ENCODE measurements at places on chromosomes 12 and 14.

DNA sequence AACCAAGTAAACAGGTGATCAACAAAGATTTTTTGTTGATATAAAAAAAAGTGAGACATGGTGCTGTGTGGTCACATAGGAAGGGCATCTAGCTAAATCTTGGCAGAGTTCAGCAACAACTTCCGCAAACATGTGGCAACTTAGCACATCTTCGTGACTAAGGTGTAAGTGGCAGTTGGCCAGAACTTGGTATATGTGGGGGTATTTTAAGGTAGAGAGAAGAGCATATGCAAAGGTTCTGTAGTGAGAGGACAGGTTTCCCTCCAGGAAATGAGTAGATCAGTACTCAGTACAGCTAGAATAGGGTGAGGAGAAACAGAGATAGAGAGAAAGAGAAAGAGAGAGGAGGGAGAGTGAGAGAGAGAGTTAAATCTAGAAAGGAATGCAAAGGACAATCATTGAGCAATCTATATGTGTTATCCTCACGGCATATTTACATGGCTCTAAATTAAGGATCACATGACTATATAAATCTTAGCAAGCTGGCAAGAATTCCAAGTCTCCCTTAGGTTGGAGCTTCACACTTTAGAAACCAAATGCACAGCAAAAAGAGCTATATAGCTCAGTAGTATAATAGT, 227.7 kb upstream of the HMGA2 start:
- no peak for DNase-seq

DNA sequence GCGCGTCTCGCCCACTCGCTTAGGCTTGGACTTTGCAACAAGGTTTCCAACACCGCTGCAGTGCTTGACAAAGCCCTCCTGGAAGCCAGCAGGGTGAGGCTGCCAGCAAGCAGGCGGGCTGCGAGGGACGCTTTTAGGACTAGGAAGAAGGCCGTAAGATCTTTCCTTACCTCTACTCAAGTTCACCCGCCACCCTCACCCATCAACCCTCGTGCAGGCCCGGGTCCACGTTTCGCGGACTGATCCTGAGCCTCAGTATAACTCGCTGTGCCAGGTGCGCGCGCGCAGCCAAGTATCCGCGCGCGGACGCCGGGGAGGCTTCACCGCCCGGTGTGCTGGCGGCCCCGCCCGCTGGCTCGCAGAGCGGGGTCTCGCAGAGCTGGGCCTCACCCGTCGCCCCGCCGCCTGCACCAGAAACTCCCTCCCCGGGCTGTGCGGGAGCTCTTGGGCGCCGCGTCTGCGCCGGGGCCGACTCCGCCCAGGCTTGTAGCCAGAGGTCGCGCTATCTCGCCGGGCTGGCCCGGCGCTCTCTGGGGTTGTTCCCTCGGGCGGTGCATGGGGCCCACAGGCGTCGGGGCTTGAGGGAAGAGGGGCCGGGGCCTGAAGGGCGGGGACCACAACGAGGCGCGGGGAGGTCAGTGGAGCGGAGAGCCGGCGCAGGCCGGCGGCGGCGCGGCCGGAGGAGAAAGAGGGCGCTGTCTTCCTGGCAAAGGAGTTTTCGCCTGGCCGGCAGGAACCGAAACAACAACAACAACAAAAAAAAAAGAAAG, 7.6 kb upstream of the SIX1 start:
- peak; percentile 64 for DNase-seq

GRCh38 chr12:27964123-27964522, 8.4 kb downstream of the PTHLH start:
- no peak for DNase-seq

DNA sequence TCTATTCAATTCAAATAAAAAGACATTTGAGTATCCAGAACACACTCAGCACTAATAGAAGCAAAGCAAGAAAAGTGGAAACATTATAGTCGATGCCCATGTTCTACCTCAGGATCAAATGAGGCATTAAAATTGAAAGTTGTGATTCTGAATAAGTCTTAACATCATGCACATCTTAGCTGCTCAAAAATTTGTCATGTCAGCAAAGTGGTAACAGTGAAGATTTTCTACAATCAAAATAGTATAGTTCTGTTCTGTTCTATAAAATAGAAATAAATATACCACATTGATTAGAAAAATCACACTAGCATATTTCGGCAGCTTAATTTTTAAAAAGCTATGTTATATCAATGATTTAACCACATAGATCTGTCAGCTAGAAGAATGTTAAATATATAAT, 74.7 kb downstream of the ERGIC2 start:
- DNase-seq = no peak

GRCh38 chr14:81330619-81331122, 69.5 kb downstream of the STON2 start:
- DNase-seq = no peak

GRCh38 chr14:78697341-78697740, 527.2 kb downstream of the NRXN3 start:
- no peak for DNase-seq

DNA sequence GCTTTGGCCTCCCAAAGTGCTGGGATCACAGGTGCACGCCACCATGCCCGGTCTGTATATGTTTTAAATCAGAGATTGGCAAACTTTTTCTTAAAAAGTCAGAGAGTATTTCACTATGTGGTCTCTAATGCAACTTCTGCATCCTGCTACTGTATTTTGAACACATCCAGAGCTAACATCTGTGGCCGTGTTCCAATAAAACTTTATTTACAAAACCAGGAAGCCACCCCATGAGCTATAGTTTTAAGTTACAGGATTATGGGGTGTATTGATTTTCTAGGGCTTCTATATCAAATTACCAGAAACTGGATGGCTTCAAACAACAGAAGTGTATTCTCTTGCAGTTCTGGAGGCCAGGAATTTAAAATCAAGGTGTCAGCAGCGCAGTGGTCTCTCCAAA, 5.3 kb upstream of the RBM19 start:
- DNase-seq = no peak

DNA sequence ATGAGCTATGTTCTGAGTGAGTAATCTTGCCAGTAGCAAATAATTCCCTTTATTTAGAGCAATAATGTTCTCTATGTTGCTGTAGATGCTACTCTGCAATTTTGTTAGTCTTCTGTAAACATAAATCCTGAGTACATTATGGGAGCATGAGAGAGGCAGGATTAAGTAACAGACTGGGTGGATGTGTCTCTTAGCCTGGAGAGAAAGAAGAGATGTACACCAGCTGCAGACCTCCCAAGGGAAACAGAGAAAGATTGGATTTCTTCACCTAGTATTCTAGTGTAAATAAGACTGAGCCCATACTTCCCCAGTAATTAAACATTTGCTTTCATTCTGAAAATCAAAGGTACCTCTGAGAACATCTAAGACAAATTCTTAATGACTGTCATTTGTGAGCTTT, 564.0 kb downstream of the TRHDE start:
- DNase-seq = no peak

- DNase-seq = peak; percentile 85
These were observed 3.1 kb downstream of the FAM222A start for GRCh38 chr12:109716512-109717389.

GRCh38 chr12:113278141-113278540, 56.8 kb downstream of the SLC8B1 start:
- DNase-seq = no peak

DNA sequence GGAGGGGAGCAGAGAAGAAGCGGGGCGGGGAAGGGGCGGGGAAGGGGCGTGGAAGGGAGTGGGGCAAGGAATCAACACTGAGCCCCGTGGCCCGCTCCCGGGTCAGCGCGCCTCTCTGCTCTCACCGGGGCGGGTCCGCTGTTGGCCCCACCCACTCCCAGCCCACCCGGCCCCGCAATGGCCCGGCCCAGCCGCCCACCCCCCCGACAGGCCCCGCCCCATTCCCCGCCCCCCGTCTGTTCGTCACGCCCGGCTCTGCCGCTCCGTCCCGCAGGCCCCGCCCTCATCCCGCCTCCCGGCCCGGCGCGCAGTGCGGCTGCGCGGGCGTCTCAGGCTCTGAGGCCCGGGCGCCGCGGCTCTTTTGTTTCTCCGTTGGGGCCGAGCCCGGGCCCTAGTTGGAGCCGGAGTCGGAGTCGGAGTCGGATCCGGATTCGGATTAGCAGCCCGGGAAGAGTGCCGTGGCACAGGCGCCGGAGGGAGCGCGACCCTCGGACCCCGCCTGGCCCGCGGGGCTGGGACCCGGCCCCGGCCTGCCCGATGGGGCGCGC, at the start of gene ULK1:
TSS of gene ULK1 (plus strand) at position 310 of the 548 bp plus-strand sequence. CDS start 380 bp downstream, outside the sequence.
- peak; percentile 96 for DNase-seq

DNA sequence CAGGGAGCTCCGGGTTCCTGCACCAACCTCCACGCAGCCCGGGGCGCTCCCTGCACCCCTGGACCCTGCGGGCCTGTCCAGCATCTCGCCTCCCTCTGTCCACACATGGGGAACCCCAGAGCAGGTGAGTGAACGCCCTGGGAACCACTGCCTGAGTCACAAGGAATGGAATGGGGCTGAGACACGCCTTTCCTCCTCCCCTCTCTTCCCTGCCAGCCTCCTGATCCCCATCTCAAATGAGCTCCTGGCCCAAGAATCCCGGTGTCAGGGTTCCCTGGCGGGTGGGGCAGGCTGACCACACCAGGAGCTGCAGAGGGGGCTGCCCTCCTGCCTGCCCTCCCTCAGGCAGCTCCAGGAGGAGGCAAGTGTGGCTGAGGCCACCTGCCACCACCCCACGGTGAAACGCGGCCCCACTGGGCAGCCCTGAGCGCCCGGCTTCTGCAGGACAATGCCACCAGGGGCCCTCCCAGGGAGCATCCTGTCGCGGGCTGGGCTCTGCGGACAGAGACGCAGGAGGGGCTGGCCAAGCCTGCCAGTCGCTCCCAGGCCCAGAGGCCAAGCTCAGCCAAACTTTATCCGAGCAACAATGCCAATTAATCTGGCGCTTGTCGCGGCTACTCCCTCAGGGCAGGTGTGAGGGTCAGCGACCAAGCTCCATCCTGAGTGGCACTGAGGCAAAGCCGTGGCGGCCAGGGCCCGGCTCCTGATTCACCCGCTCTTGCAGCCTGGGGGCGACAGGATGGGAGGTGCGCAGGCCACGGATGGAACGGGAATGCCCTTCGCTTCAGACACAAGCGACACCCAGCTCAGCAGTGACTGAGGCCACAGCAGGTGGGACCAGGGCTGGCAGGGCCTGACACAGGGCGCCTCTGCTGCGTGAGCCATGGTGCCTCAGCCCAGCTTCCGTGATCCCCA, 44.3 kb downstream of the GALNT9 start:
- DNase-seq = no peak

DNA sequence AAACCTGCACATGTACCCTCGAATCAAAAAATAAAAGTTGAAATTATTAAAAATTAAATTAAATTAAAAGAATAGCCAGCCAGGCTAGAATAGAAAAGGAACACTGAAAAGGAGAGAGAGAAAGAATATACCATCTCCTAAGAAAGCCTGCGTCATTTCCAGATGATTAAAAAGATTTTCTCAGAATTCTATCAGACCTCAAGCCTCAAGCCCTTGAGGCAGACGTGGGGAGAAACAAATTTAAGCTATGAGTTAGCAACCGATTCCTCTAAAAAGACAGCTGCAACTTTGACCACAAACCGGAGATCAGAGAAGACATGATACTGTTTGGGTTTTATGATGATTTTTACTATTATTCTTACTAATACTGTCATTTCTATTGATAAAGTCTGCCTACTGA, 138.3 kb downstream of the KSR2 start:
- DNase-seq = no peak

GRCh38 chr12:113291586-113291985, 43.3 kb downstream of the SLC8B1 start:
- no peak for DNase-seq

DNA sequence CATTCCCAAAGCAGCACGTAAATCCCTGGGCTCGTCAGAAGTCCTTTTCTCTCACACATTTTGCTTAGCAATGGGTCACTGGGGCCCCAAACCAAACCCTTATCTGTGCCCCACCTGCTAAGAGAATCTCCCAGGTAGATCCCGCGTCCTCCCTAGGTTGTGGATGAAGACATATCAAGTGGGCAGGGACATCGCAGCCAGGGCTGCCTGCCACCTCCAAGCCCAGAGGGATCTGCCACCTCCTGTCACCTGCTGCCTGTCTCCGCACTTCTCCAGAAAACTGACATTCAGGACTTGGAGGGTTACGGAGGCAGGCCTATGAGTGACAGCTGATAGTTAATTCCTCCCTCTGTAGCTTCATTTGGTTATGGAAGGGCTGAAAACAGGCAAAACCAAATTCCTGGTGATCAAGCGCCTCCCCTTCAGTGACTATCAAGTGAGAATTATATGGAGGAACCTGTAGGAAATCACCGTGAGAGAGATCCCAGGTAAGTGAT, 19.5 kb downstream of the BCL11B start:
- no peak for DNase-seq

DNA sequence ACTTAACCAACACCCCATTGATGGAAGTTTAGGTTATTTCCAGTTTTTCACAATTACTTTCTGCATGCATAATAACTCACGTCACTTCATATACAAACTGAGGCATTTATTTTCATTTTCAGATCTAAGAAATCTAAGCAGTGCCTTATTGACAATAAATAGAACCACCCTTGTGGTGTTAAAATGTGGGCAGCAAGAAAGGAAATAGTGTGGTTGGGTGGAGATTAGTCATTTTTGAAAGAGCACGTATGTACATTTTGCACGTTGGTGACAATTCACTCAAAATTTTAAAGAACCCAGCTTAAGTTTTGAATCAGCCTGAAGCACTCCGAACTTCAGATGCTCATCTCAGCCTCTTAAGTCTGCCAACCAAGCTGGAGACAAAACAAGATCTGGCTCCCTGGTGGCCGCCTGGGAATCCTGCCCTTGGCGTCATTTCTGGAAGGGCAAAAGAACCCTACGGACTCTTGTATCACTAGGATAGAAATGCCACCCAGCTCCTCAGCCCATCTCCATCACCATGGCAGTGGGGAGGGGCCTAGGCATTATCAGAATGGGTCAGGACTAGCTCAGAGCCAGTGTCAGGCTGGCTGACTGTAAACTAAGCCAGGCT, 89.5 kb upstream of the BCL2L14 start:
- DNase-seq = no peak

- no peak for DNase-seq
These were observed 20.6 kb downstream of the RACGAP1 start for GRCh38 chr12:50004696-50005095.

All from ovary (tissue), 10 donors.